ENCODE measurements at places on chromosomes 12 and 14. TPM values are rescaled to one million over a fixed set of nuclear protein-coding genes. Genes with fewer than 3 reads are reported as not detected.

Gene EMP1
- 120 TPM for total RNA-seq

Gene TOMM20L
- not detected for total RNA-seq

Gene LRTM2
- total RNA-seq, result not detected

Gene HOXC12
- not detected for total RNA-seq

Gene COA8
- 28.4 TPM for total RNA-seq

Gene GPR162
- 1.8 TPM for total RNA-seq

Gene SAMD15
- total RNA-seq, result 0.84 TPM

Gene CLEC4D
- not detected for total RNA-seq

Gene DLST
- 45.3 TPM for total RNA-seq

Gene NOVA1
- total RNA-seq, result not detected

Gene DENND5B
- 13.5 TPM for total RNA-seq

Gene PHETA1
- 2.3 TPM for total RNA-seq

Gene PLXNC1
- total RNA-seq, result 0.24 TPM

Gene TTC9
- not detected for total RNA-seq

Gene KRT85
- not detected for total RNA-seq

- DNase-seq, result peak; percentile 76
Measured at GRCh38 chr12:96980991-96981414, 73.9 kb downstream of the NEDD1 start.

GRCh38 chr12:84911271-84912197 is 1.1 kb downstream of the SLC6A15 start:
- peak; percentile 40 for DNase-seq

GRCh38 chr12:92301356-92301755 is 155.7 kb upstream of the BTG1 start:
- DNase-seq, result no peak

DNA sequence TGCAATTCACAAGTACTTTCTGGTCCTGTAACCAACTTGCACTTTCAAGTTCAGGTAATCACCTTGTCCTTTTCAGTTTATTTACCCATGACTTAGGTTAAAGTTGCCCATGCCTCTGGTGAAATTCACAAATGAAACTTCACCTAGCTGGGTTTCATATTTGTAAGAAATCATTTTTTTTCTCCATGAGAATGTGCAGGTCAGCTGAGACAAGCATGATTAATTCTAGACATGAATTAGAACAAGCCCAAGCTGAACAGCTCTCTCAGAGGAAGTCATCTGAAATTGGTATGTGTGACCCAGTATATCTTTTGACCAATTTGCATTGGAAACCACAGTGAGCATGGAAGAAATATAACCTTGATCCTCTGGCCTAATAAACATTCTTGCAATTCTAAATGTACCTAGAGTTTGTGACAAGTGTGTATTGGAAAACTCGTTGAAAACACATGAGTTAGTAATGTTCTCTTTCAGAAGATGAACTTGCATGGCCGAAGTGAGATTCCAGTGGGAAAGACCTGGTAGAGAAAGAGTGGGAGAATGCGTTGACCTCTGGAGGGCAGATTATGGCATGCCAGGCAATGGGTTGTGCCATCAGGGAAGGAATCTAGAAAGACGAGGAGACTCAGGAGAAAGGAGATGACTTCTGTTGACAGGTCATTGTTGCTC is 486.5 kb downstream of the ZFP36L1 start:
- DNase-seq, result no peak

GRCh38 chr12:87051621-87052020 is 795.4 kb upstream of the MGAT4C start:
- no peak for DNase-seq

DNA sequence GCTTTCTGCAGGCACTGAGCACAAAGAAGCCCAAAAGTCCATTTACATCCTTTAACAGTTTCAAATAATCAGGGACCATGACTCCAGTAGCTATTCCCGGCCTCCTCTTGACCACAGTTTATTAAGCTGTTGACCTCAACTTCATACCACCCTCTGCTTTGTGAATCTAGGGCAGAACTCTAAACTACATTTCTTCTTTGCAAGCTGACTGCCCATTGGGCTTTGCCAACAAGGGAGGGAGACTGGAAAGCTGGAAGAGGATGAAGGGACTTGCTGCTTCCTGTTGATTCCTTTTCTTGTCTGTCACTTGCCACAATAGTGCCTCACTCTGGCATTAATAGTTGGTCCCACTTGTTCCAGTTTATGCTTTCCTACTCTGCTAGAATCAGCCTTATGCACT is 2.7 kb downstream of the CGRRF1 start:
- DNase-seq, result no peak

DNA sequence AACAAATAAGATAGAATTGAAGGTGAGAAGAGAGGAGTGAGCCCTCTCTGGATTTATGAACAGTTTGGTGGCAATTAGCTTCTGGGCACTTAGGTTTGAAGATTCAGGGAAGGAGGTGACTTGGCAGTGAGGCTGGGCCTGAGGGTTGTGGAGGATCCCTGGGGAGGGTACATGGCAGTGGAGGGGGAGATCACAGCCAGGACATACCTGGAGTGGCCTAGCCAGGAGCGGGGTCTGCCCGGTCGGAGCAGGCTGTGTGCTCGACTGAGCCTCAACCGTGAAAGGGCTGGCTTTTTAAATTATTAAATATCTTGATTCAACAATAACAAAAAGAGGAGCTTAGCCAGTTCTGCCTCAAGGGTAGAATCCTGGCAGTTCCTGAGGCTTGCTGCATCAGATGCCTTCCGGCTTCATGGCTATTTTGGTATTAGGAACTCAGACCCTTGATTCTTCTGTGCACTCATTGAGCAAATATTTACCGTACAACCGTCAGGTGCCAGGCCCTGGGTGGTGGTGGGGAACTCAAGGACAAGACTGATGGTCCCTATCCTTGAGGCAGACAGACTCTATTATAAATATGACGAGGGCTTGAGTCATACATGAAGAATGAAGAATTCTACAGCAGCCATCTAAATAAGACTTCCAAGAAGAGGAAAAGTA is 73.4 kb downstream of the SPTB start:
- peak; percentile 89 for DNase-seq

DNA sequence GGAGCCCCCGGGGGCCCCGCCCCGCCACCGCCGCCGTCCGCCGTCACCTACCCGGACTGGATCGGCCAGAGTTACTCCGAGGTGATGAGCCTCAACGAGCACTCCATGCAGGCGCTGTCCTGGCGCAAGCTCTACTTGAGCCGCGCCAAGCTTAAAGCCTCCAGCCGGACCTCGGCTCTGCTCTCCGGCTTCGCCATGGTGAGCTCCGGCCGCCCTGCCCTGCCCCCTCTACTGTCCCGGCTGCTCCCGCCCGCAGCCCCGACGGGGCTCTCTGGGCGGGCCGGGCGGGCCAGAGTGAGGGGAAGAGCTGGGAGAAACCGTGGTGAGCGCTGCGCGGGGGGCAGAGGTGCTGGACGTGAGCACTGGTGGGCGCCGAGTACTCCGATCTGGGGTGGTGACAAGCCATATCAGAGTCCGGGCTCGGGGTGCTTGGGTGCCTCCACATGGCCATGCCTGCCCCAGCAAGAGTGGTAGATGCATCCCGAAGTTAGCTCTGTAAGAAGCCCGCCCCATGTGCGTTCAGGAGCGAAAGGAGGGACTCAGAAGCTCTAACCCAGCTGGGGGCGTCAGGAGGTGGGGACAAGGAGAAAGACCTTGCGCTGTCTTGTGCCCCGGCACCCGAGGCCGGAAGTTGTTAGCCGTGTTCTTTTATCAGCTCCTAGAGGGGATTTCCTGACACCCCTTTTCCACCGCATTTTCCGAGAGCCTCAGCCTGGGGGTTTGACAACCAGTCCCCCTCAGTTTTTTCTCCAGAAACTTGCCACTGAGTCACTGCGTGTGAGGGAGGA is 717 bp downstream of the ORAI1 start:
- peak; percentile 64 for DNase-seq

- DNase-seq, result no peak
Measured at GRCh38 chr14:96153003-96153402, 51.6 kb upstream of the BDKRB2 start.

GRCh38 chr14:75343911-75344310 is 65.3 kb downstream of the FOS start:
- DNase-seq, result no peak

DNA sequence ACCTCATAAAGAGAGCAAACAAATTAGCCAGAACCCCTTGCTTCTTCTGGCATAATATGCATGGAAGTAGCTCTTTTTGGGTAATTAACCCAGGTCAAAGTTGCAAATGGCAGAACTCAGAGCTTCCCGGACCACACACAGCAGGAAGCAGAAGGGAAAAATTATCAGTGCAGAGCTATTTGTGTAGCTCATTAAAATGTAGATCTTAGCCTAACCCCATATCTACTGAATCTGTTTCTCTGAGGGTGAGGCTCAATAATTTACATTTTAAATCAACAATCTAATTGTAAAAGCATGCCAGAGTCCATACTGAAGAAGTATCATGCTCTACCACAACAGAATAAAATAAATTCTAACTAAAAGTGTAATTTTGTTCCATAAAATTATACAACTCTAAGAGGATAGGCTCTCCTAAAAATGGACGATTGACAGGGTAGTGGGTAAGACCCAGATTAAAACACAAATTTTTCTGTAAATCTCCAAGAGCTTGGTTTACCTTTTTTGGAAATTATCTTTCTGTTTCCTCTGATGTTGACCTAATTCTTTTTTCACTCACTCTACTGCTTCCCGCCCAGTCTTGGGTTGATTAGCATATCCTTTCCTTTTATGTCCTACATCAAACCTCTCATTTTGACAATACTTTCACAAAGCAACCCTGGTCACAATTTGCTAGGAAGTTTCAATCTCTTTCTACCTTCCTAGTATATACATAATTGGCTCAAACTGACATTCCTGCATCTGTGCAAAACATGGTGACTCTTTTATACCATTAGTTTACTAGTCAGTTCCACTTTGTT is 213.3 kb upstream of the SLC16A7 start:
- DNase-seq, result no peak

DNA sequence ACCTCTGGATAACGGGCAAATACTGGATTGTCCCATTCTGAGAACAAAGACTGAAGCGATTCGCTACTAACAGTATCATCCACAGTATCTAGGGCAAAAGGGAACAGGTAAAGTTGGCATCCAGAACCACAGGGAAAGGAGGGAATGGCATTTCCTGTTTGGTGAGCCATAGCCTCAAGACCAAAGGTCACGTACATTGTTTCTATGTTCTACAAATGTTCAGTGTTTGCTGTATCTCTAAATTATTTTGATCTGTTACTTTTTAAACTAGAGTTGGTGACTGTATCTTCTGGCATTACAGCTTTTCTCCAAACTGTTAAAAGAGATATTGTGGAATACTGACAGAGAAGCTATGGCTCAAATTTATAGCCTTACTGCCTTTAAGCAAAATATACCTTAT is 9.7 kb downstream of the MLH3 start:
- no peak for DNase-seq

GRCh38 chr12:74725154-74725553 is 187.5 kb downstream of the ATXN7L3B start:
- DNase-seq, result no peak

DNA sequence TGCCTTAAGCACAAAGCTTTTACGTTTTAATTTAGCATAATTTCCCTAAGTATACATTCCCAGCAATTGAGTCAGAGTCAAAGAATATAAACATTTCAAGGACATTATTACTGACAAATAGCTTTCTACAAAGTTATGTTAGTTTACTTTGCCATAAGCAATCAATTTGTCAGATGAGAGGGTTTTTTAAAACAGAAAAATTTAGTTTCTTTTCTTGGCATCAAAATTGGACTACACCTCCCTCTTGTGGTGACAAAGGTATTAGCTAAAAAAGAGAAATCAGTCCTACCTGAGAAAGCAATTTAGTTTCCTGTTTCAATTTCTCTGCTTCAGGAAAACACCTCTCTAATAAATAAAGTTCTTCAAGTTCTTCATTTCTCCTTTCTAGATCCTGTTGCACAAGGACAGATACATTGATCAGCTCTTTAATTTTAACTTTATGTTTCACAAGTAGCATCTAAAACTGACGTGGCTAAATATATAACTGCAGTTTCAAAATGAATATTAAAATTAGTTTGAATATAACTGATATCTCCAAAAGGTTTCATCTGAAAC is 39.9 kb downstream of the DNAI7 start:
- peak; percentile 24 for DNase-seq

GRCh38 chr14:28220391-28220790 is 546.2 kb upstream of the FOXG1 start:
- DNase-seq, result no peak

DNA sequence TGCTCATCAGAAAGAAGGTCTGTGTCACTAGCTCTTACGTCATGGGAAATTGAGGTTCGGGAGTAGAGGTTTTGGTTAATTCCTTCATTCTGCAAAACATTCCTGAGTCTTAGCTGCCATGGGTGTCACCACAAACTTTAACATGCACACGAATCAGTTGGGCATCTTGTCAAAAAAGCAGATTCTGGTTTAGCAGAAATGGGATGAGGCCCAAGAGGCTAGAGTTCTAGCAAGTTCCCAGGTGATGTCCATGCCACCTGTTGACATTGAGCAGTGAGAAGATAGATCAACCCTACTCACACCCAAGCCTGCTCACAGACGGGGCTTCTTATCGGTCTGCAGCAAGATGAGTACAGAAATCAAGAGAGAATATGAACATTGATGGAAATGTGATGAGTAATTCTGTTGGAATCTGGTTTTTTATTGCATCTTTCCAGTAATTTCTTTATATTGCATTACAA is 11.7 kb upstream of the RIN3 start:
- peak; percentile 88 for DNase-seq

GRCh38 chr12:77384941-77385340 is 319.6 kb upstream of the E2F7 start:
- DNase-seq, result no peak

GRCh38 chr12:13117029-13117428 is 13.6 kb upstream of the GSG1 start:
- DNase-seq, result no peak

DNA sequence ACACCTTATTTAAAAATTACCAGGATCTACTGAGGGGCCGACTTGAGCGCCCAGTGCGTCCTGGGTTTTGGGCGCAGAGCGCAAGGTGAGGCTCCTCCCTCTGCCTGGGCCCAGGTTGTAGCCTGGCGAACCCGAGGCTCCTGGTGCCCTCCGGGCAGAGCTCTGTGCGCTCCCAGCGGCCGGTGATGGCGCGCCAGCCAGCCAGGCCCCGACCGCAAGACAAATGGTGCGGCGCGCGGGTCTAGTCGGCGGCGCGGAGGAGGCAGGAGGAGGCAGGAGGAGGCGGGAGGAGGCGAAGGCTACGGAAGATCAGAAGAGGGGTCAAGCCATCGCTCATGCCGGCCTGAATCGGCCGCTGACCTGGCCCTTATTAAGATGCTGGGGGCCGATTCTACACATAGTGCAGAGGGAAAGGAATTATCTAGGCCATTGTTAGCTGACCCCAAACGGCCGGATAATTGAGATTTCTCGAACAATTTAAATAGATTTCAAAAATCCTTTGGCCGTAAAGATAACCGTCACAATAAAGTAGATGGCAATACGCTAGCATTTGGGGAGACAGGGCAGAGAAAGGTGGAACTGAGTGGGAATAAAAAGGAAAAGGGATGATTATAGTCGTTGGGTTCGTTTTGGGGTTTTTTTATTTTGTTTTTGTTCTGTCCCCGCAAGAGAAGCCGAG is 2.8 kb downstream of the TBX5 start:
- DNase-seq, result no peak

- DNase-seq, result no peak
Measured at GRCh38 chr14:35958499-35958898, 132.4 kb downstream of the BRMS1L start.
